Vagina (tissue), 2 donors: ENCODE measurements at places on chromosomes 2 and 18. TPM values are rescaled to one million over a fixed set of nuclear protein-coding genes. Genes with fewer than 3 reads are reported as not detected.

The HRH4 gene
- not detected for total RNA-seq

The CHN1 gene
- total RNA-seq = 9.6 TPM

The DLX2 gene
- total RNA-seq = not detected

The CCDC68 gene
- 8.1 TPM for total RNA-seq

The TMEM247 gene
- total RNA-seq = not detected
